ENCODE measurements at places on chromosomes 6 and 20.

GRCh38 chr6:138012682-138013081 is 94.5 kb downstream of the PERP start:
- DNase-seq: no peak

DNA sequence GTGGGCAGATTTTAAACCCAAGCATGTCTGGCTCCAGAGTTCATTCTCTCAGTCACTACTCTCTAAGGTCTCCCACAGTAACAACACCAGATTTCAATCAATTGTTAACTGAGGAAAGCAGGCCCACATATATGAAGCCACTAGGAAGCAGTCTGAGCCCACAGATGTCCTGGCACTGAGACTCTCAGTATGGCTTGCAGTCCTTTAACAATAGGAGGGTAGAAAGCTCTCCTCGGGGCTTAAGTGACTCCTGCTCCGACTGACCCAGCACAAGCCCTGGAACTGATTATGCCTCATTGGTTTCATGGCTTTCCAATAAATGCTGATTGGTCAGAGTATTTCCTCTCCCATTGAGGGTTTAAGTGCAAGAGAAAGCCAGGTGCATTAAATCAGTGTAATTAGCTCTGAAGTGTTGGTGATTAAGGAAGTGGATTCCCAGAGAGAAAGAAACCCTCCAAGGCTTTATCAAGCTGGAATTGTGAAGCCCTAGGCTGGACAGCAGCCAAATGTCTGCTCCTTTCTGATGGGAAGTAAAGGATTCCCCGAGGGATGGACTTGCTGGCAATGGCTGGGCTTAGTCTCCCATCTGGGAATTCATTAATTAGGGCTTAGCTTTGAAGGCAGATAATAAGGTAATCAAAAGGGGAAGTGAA is 76.6 kb upstream of the PROKR2 start:
- no peak for DNase-seq

GRCh38 chr6:15285682-15286294 is 39.9 kb downstream of the JARID2 start:
- no peak for DNase-seq

DNA sequence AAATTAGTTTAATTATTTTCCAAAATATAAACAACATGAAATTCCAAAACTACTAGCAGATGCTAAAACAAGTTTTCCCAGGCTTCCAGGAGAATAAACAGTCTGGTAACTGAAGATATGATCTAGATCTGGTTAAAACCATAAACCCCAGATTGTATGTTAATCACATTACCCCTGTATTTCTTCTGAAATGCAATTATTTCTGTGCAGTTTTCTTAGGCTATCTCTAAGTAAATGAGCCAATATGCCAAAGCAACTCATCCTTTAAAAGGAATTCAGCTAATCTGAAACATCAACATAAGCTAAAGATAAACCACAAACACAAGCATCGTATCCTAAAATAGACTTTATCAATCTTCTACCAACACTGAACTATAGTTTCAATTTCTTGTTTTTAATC is 44.6 kb upstream of the SENP6 start:
- DNase-seq: no peak
